CD4-positive, alpha-beta T cell (primary cell): ENCODE measurements at places on chromosomes 5 and 9.
A peak's percentile ranks its signal among the peaks of the same experiment; 100 is the strongest.

DNA sequence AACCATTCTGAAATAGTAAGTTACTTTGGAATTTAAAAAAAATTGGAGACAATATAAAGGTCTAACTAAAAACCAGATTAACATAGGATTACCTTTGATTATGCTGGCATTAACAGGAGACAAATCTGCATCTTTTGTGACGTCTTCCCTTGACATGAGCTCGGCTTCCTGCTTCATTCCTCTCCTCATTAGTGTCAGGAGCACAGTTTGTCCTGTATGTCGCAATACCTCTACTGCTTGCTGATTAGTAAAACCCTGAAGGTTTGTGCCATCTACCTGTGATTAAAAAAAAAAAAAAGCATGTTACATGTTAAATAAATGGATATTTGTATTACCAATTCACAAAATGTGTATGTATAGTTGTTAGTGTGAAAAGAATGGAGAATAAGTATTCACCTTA, 73.7 kb downstream of the MPDZ start:
- DNase-seq, result no peak

- DNase-seq, result no peak
Measured at GRCh38 chr5:144209361-144209760, 38.7 kb downstream of the KCTD16 start.

DNA sequence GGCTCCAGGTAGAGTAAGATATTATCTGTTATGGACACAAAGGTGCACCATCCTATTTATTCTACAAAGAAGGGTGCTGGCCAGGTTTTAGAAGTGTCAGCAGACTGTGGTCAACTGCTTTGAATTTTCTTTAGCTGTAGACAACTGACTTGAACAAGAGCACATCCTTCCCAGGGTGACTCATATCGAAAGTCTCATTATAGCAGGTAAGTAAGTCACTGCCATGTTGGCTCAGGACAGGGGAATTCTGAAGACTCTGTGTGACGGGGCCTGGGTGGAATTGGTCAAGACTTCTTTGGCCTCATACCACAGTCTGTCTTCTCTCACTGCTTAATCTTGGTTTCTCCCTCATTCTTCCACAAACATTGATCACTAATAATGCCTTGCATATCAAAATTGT, 214.5 kb upstream of the CDH9 start:
- no peak for DNase-seq

- DNase-seq, result no peak
Measured at GRCh38 chr9:113387560-113388230, 10.9 kb upstream of the HDHD3 start.

GRCh38 chr5:56026863-56027300, 32.1 kb upstream of the IL6ST start:
- no peak for DNase-seq

- DNase-seq, result no peak
Measured at GRCh38 chr9:93305497-93306020, 121.6 kb downstream of the WNK2 start.

DNA sequence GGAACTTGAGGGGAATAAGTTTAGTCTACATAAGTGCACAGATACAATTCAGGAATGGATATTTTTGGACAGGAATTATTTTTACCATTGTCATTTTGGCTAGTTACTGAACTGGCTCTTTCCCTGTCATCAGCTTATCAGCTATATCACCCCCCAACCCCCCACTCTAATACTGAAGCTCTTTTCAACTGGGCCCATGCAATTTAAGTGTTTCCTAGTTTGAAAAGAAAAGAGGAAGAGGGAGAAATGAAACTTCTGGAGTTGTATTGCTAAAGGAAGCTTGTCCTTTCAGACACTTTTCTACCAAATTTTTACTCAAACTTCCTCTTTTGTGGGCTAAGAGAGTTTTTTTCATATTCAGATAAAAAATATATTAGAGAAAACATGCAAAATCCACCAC, 18.5 kb upstream of the TIMD4 start:
- DNase-seq, result no peak

- DNase-seq, result no peak
Measured at GRCh38 chr9:101114317-101114716, 85.8 kb downstream of the PLPPR1 start.

DNA sequence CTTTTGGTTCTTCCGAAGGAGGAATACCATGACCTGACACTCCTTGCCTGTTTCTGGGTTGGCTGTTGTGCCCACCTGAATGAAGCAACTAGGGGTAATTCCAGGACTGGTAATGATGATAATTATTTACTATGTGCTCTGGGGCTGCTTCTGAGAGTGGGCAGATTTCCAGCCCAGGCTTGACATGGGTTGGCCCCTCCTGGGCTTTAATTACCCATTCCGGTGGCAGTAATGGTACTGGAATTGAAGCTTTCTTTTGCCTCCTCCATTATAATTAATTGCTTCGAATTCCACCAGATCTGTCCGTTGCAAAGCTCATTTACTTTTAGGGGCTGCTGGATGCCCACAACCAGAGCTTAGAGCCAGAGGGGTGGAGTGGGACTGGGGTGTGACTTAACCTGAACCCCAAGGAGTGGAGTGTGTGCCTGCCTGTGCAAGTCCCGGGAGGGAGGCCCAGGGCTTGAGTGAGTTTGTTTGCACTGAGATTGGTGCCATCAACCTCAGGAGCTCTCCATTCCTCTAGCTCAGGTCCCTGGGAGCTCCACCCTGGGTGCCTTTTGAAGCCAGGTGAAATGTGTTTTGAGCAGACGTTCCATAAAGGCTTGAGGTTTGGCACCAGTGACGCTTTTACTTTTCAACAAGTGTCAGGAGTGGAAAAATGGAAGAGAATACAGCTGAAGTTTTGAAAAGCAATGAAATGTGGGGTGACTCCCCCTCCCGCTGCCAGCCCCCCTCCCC, 214.6 kb downstream of the PDZD2 start:
- no peak for DNase-seq

DNA sequence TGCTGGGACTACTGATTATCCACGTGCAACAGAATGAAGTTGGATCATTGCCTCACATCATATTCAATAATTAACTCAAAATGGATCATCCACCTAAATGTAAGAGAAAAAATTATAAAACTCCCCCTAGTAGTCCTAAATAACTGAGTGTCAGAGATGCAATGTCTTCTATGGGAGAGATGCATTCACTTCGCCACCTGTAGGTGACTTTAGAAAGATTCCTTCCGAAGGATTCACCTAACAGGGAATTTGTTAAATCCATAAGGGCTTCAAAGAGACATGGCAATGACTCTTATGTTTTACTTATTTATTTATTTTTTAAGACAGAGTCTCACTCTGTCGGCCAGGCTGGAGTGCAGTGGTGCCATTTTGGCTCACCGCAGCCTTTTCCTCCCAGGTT, 526.0 kb downstream of the MTRR start:
- DNase-seq, result no peak

- no peak for DNase-seq
Measured at GRCh38 chr9:74817816-74818215, 69.9 kb downstream of the TRPM6 start.

DNA sequence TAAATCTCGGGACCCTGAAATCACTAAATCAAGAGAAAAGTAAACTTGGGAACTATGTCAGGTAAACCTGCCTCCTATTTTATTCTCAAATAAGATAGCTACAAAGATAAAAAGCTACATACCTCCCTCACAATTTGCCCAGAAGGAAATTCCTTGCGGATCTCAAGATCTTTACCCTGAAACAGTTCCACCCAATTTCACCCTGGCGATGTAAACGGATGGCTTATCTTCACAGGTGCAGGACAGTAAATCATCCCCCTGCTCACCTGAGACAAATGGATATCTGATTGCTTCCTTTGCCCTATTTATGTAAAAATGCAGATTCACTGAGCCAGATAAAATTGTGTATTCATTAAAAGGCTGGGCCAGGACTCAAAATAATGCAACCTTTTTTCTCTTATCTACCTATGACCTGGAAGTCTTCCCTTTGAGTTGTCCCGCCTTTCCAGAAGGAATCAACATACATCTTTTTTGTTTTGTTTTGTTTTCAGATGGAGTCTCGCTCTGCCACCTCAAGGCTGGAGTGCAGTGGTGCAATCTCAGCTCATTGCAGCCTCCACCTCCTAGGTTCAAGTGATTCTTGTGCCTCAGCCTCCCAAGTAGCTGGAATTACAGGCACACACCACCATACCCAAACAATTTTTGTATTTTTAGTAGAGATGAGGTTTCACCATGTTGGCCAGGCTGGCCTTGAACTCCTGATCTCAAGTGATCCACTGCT, 13.8 kb downstream of the TMEM267 start:
- no peak for DNase-seq

- no peak for DNase-seq
Measured at GRCh38 chr5:107383414-107383813, 287.3 kb downstream of the EFNA5 start.

- no peak for DNase-seq
Measured at GRCh38 chr9:120348951-120349429, 231.0 kb downstream of the CDK5RAP2 start.

- no peak for DNase-seq
Measured at GRCh38 chr5:171913987-171914273, 92.5 kb downstream of the FBXW11 start.

DNA sequence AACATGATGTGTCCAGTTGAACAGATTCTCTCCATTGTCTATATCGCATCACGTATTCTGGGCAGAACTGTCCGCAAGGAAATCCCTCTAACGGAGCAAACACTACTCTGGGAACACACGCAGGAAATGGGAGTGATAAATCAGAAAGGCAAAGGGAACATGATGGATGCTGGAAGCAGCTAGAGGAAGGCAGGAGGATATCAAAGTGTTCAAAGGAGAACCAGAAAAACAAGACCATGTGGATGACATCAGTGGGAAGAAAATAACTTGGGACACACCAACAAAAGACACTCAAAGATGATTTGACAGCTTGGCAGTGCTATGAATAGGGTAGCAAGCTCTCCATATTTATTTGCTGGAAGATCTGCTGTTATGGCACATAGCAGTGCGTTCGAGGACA, 142.9 kb downstream of the PLK2 start:
- no peak for DNase-seq

- peak; percentile 32 for DNase-seq
Measured at GRCh38 chr9:129776938-129777768, 24.3 kb upstream of the PTGES start.

GRCh38 chr5:132003170-132003744, 8.2 kb downstream of the ACSL6 start:
- DNase-seq, result no peak

DNA sequence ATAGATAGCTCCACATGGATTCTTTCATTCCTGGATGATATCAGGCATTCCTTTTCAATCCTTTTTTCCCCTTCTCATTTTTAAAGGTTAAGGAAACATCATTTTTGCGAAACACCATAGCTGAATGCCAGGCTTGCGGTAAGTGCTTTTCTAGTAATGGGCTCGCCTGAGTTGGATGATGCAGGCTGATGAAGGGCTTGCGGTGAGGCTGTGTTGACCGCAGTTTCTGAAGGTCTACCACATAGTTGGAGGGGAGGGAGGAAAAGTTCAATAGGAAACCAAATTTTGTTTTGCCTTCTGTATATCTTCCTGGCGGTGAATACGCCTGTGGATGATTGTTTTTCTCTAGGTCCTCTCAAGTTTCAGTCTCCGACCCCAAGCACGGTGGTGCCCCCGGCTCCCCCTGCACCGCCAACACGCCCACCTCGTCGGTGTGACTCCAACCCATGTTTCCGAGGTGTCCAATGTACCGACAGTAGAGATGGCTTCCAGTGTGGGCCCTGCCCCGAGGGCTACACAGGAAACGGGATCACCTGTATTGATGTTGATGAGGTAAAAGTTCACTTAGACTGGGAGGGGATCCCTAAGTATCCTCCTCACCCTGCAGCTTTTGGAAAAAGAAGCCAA, 24.3 kb downstream of the THBS4 start:
- DNase-seq, result no peak

DNA sequence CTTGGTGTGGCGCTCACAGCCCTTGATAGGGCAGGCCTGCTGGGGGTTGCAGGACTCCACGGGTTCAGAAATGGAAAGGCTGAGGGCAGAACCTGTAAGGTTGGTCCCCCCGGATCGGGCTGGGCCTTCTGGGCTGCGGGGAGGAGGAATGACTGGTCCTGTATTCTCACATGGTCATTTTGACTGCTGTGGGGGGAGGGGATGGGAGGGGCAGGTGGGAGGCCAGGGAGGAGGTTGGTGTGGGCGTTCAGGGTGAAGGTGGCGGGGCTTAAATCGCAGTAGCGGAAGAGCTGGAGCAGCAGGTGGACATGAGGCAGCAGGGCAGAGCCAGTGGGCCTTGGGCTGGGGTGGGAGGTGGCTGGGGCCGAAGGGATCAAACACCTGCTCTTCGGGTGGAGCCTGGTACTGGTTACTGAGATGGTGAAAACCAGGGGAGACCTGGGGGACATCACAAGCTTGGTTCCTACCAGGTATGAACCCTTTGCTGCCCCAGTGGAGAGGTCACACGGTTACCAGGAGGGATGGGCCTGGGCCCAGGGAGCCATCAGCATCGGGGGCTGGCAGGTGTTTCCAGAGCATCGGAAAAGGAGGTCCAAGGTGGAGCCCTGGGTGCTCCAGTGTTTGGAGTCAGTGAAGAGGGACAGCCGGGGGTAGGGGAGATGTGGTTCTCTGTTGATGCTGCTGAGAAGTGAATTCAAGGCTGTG, 1.8 kb downstream of the MRPS2 start:
- no peak for DNase-seq

GRCh38 chr5:71790433-71790832, 71.4 kb downstream of the CARTPT start:
- DNase-seq, result no peak

DNA sequence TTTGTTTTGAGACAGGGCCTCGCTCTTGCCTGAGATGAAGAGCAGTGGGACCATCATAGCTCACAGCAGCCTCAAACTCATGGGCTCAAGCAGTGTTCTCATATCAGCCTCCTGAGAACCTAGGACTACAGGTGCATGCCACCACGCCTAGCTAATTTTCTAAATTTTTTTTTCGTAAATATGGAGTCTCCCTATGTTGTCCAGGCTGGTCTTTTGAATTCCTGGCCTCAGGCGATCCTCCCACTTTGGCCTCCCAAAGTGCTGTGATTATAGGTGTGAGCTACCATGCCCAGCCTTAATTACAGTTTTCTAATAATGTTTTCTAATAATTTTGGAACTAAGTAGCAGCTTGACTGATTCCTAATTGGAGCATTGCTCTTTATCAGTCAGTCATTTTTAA, 15.1 kb downstream of the GAPVD1 start:
- no peak for DNase-seq

- no peak for DNase-seq
Measured at GRCh38 chr9:34125681-34126206, 754 bp downstream of the DCAF12 start.

- DNase-seq, result no peak
Measured at GRCh38 chr5:62731022-62731421, 152.4 kb downstream of the LRRC70 start.
